ENCODE measurements at places on chromosomes 13 and 19. TPM values are rescaled to one million over a fixed set of nuclear protein-coding genes. Genes with fewer than 3 reads are reported as not detected.
A peak's percentile ranks its signal among the peaks of the same experiment; 100 is the strongest.

Gene MCF2L
- 1.0 TPM for total RNA-seq

Gene USHBP1
- total RNA-seq, result not detected

Gene KCNN4
- 0.83 TPM for total RNA-seq

Gene HCST
- total RNA-seq, result 2.0 TPM

Gene ZSCAN4
- not detected for total RNA-seq

Gene NKPD1
- total RNA-seq, result 0.26 TPM

Gene PRTN3
- not detected for total RNA-seq

Gene RNF225
- under 0.01 TPM for total RNA-seq

Gene CRX
- not detected for total RNA-seq

Gene OR7D2
- 0.17 TPM for total RNA-seq

Gene KCTD15
- total RNA-seq, result 9.7 TPM

- no peak for DNase-seq
- no peaks in the 10 kb centered on the region for H3K36me3 ChIP-seq
- H3K27ac ChIP-seq, result no peak overlapping the region
- H3K4me1 ChIP-seq, result no peaks in the 10 kb centered on the region
- H3K27me3 ChIP-seq, result no peaks in the 10 kb centered on the region
Measured at GRCh38 chr13:32086791-32087441, 55.3 kb downstream of the FRY start.

DNA sequence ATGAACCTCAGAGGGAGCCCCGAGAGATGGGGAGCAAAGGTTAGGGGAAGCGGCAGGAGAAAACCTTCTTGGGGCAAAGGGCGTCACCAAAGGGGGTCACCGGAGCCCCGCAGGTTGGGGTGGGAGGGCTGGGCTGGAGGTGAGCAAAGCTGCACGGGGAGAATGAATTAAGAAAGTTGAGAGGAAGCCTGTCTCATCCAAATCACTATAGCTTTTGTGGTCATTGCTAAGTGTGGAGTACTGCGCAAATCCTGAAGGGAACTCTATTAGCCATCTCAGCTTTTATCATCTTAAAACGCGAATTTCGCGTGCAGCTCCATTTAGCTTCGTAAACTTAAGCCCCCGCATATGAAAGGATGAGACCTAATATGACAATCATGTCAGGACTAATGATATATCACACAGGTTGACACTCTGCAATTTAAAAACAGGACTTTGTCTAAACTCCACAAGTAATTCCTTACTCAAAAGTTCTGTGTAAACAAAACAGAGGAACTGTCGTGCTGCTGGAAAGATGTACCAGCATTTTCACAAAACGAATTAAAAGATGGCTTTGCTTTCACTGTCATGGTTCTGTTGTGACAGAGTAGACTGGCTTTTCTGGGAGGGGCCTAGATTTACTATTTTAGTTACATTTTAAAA lies 631 bp downstream of the LACC1 start:
- peak overlapping the region; percentile 93 for H3K27ac ChIP-seq
- no peaks in the 10 kb centered on the region for H3K4me1 ChIP-seq

DNA sequence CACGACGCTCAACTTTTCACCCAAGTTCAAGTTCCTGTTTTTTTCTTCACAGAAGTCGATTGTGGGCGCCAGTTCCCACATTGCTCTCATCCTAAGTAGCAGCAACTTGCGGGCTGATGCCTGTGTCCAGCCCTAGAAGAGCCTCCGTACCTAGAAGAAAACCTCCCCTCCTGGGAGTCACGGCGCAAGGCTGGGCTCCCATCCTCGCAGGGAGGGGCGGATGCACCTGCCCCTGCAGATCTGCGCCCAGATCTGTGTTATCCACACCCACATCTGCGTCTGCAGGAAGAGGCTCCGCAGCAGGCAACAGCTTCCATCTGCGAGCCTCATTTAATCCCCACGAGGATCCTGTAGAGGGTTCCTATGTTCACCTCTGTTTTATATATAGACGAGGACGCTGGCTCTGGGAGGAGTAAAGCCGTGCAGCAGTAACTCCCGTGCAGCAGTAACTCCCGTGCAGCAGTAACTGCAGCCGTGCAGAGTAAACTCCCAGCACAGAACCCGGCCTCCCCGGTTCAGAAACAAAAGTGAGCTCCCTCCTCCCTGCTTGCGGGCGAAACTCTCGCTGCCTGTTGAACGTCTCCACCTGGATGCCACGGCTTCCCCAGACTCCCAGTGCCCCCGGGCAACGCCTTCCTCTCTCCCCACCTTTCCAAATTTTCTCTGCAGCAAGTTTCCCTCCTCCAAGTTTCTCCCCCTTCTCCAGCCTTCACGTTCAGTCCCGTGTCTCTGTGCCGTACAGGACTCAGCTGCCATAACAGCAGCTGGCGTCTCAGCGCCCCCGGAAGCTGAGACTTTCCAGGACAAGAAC lies 23.5 kb upstream of the LAIR1 start:
- no peaks in the 10 kb centered on the region for H3K4me1 ChIP-seq
- peak overlapping the region; percentile 28 for H3K4me3 ChIP-seq
- H3K27ac ChIP-seq, result no peak overlapping the region
- H3K27me3 ChIP-seq, result no peaks in the 10 kb centered on the region
- H3K36me3 ChIP-seq, result no peaks in the 10 kb centered on the region

DNA sequence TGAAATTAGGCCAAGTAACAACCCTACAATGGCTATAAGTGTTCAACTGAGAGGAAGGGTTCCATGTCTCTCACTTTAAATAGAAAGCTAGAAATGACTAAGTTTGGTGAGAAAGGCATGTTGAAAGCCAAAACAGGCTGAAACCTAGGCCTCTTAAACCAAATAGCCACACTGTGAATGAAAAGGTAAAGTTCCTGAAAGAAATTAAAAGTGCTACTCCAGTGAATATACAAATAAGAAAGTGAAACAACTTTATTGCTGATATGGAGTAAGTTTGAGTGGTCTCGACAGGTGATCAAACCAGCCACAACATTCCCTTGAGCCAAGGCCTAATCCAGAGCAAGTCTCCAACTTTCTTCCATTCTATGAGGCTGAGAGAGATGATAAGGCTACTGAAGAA lies 209.6 kb downstream of the KLF12 start:
- no peaks in the 10 kb centered on the region for H3K27me3 ChIP-seq
- H3K27ac ChIP-seq, result no peak overlapping the region
- H3K4me3 ChIP-seq, result no peak overlapping the region
- no peaks in the 10 kb centered on the region for H3K36me3 ChIP-seq
- no peaks in the 10 kb centered on the region for H3K4me1 ChIP-seq

GRCh38 chr19:32895384-32895783 lies 25.8 kb upstream of the SLC7A9 start:
- H3K36me3 ChIP-seq, result no peaks in the 10 kb centered on the region
- no peak overlapping the region for H3K4me3 ChIP-seq
- no peaks in the 10 kb centered on the region for H3K27me3 ChIP-seq
- H3K4me1 ChIP-seq, result no peaks in the 10 kb centered on the region
- no peak overlapping the region for H3K27ac ChIP-seq

DNA sequence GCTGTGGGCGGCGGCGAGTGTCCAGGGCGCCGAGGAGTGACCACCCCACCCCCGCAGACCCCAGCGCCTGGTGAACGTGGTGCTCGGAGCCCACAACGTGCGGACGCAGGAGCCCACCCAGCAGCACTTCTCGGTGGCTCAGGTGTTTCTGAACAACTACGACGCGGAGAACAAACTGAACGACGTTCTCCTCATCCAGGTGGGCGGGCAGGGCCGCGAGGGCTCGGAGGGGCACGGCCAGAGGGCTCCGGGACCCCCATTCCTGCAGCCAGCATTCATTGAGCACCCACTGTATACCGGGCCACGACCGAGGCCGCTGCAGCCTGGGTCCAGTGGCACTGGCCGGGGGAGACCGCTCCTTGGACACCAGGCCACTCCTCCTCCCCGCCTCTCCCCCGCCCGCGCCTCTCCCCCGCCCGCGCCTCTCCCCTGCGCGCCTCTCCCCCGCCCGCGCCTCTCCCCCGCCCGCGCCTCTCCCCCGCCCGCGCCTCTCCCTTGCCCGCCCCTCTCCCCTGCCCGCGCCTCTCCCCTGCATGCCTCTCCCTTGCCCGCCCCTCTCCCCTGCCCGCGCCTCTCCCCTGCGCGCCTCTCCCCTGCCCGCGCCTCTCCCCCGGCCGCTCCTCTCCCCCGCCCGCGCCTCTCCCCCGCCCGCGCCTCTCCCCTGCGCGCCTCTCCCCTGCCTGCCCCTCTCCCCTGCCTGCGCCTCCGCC lies 3.2 kb downstream of the PRTN3 start:
- H3K27me3 ChIP-seq, result peaks cover 19% of the 10 kb centered on the region
- DNase-seq, result no peak
- H3K27ac ChIP-seq, result no peak overlapping the region

DNA sequence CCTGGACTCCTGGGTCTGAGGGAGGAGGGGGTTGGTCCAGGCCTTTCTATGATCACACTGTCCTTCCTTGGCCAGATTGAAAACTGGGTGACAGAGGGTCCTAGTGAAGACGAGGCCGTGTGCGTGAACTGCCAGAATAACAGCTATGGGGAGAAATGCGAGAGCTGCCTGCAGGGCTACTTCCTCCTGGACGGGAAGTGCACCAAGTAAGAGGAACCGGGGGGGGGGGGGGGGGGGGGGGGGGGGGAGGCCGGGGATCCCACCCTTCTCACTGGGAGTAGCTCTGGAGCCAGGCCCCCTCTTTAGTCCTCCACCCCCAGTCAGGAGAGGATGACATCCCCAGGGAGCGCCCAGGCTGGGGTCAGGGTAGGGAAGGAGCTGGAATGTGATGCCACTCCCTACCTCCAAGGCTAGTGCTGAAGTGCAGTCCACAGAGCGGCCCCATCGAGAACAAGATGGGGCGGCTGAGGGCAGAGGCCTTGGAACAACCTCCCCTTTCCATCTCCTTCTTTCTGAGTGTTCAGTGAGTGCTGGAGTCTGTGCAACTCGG lies 19.4 kb downstream of the CNFN start:
- peak; percentile 14 for DNase-seq
- no peak overlapping the region for H3K27ac ChIP-seq
- no peaks in the 10 kb centered on the region for H3K4me1 ChIP-seq
- H3K4me3 ChIP-seq, result no peak overlapping the region
- no peaks in the 10 kb centered on the region for H3K36me3 ChIP-seq

- H3K4me3 ChIP-seq, result no peak overlapping the region
- H3K36me3 ChIP-seq, result no peaks in the 10 kb centered on the region
- DNase-seq, result no peak
- no peaks in the 10 kb centered on the region for H3K4me1 ChIP-seq
- no peaks in the 10 kb centered on the region for H3K27me3 ChIP-seq
Measured at GRCh38 chr13:42420304-42420703, 148.4 kb downstream of the AKAP11 start.

- no peak overlapping the region for H3K4me3 ChIP-seq
- H3K36me3 ChIP-seq, result peaks cover 1% of the 10 kb centered on the region
- no peaks in the 10 kb centered on the region for H3K27me3 ChIP-seq
- H3K4me1 ChIP-seq, result peaks cover 8% of the 10 kb centered on the region
- DNase-seq, result no peak
Measured at GRCh38 chr19:17128403-17128802, 52.8 kb downstream of the MYO9B start.

GRCh38 chr13:109383683-109384082 lies 402.7 kb downstream of the IRS2 start:
- no peaks in the 10 kb centered on the region for H3K4me1 ChIP-seq
- H3K4me3 ChIP-seq, result no peak overlapping the region
- DNase-seq, result peak; percentile 90
- H3K36me3 ChIP-seq, result no peaks in the 10 kb centered on the region

- H3K4me1 ChIP-seq, result no peaks in the 10 kb centered on the region
- no peak overlapping the region for H3K4me3 ChIP-seq
- peak; percentile 74 for DNase-seq
- no peaks in the 10 kb centered on the region for H3K27me3 ChIP-seq
- no peaks in the 10 kb centered on the region for H3K36me3 ChIP-seq
Measured at GRCh38 chr13:44188257-44188656, 185.4 kb upstream of the SERP2 start.

DNA sequence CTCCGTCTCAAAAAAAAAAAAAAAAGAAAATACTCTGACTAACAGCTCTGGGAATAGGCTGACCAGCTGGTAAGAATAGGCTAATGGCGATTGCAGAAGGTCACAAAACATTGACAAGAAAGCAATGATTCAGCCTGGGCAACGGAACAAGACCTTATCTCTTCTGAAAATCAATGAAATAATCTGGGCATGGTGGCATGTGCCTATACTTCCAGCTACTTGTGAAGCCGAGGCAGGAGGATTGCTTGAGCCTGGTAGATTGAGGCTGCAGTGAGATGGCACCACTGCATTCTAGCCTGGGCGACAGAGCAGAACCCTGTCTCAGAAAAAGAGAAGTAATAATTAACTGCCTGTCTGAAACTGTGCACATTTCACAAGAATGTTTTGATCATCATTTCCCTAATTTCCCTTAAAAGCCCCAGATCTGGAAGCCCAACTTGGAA lies 18.8 kb upstream of the MTRF1 start:
- no peak overlapping the region for H3K27ac ChIP-seq
- no peak for DNase-seq

DNA sequence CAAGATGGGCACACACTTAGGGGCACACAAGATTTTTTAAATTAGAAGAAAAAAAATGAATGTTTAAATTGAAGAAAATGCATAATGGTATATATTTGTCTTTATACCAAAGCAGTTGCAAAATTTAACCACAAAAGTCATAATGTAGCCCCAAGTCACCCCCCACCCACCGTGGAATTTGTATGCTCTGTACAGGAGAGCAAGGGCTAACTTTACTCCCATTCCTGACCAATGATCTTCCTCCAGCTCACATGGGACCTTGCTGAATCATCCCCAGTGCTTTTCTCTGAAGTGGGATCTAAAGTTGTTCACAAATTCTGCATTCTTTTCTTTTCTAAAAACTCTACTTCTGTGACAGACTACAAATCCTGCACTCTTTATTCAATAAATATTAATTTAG lies 597.0 kb downstream of the UQCRFS1 start:
- no peak overlapping the region for H3K4me3 ChIP-seq
- no peaks in the 10 kb centered on the region for H3K4me1 ChIP-seq
- no peak for DNase-seq
- H3K27ac ChIP-seq, result no peak overlapping the region

GRCh38 chr19:37902668-37903067 lies 3.7 kb downstream of the WDR87 start:
- no peaks in the 10 kb centered on the region for H3K4me1 ChIP-seq
- peak; percentile 75 for DNase-seq
- H3K27ac ChIP-seq, result no peak overlapping the region
- H3K27me3 ChIP-seq, result no peaks in the 10 kb centered on the region
- H3K36me3 ChIP-seq, result no peaks in the 10 kb centered on the region

DNA sequence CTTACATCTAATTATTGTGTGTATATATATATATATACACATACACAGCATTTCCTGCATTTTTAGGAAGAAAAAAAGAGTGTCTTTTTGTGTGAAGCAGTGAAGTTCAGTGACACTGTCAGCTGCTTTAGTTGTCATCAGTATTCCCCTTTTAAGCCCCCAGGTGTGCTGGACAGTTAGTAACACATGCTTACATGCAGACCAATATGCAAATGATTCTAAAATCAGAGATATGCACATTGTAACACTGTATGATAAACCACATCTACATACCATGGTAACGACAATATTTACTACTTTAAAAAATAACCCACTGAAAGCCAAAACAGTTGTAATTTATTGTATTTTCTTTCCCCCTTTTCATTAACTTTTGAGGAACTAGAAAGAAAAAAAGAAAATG lies 16.8 kb downstream of the LHFPL6 start:
- H3K27ac ChIP-seq, result no peak overlapping the region
- no peaks in the 10 kb centered on the region for H3K27me3 ChIP-seq
- H3K36me3 ChIP-seq, result no peaks in the 10 kb centered on the region
- no peak overlapping the region for H3K4me3 ChIP-seq
- peaks cover 7% of the 10 kb centered on the region for H3K4me1 ChIP-seq

GRCh38 chr19:7970716-7971448 lies 27.4 kb upstream of the TIMM44 start:
- H3K27me3 ChIP-seq, result no peaks in the 10 kb centered on the region
- no peak overlapping the region for H3K27ac ChIP-seq
- H3K4me1 ChIP-seq, result no peaks in the 10 kb centered on the region
- no peak overlapping the region for H3K4me3 ChIP-seq
- peak; percentile 14 for DNase-seq

- DNase-seq, result peak; percentile 96
- H3K36me3 ChIP-seq, result no peaks in the 10 kb centered on the region
- peak overlapping the region; percentile 96 for H3K27ac ChIP-seq
- peaks cover 14% of the 10 kb centered on the region for H3K4me1 ChIP-seq
- no peaks in the 10 kb centered on the region for H3K27me3 ChIP-seq
- H3K4me3 ChIP-seq, result peak overlapping the region; percentile 39
Measured at GRCh38 chr13:44917589-44918325, 71.5 kb downstream of the NUFIP1 start.
